ENCODE measurements at places on chromosomes 4 and X. TPM values are rescaled to one million over a fixed set of nuclear protein-coding genes. Genes with fewer than 3 reads are reported as not detected.

DNA sequence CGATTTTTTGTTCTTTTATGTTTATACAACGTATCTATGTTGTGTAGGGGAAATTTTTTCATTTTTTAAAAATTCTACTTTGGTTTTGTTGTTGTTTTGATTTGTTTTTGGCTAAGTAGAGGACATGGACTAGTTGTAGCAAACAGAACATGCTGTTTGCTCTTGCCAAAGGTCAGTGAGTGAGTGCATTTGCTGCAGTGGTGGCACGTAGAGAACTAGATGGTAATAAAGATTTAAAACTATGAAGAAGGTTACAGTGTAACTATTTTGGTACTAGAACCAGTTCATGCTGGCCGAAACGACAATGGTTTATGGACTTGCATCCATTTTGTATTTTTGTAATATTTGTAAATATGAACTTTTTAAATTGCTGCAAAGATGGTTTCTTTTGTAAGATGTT, 1.9 kb upstream of the SCML1 start:
- H3K4me3 ChIP-seq: no peak overlapping the region
- DNase-seq: no peak
- no peaks in the 10 kb centered on the region for H3K27me3 ChIP-seq
- H3K36me3 ChIP-seq: no peaks in the 10 kb centered on the region

DNA sequence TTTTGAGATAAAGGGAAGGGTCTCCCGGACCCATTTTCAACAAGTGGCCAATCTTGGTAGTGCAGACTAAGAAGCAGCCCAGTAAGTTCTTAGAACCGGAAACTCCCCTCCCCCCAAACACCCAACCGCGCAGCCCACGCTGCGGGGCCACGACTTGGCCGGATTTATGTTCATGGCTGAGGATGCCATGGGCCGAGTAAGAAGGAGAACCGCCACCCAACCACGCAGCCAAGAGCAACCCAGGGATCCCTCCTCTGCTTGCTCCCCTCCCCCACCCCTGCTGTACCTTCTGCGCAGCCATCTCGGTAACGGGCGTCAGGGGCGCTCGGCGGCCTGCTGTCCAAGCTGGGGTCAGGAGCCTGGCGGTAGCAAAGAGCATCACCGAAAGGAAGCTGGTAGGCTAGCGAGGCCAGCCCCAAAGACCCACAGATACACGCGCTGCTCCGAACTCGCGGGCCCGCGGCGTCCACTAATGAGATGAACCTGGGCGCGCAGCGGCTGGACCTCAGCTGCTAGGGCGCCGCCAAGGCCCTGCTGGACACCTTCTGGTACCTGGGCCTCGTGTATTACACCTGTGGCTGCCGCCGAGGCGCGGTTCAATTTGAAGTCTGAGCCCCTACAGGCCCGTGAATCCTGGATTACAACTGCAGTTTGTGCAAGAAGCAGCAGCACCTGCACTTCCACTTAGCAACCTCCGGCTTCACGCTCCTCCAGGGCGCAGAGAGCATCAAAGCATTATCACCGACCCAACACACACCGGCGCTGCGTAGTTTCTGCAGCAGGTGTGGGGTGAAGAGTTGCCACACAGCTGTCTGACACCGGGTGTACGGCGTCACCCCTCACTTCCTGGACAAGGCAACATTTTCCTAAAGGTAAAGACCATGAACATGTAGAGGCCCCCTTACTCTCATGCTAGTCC, 63.4 kb downstream of the NUDT10 start:
- no peak for DNase-seq
- H3K4me1 ChIP-seq: no peaks in the 10 kb centered on the region
- no peak overlapping the region for H3K27ac ChIP-seq
- no peak overlapping the region for H3K4me3 ChIP-seq
- H3K27me3 ChIP-seq: peaks cover 6% of the 10 kb centered on the region

DNA sequence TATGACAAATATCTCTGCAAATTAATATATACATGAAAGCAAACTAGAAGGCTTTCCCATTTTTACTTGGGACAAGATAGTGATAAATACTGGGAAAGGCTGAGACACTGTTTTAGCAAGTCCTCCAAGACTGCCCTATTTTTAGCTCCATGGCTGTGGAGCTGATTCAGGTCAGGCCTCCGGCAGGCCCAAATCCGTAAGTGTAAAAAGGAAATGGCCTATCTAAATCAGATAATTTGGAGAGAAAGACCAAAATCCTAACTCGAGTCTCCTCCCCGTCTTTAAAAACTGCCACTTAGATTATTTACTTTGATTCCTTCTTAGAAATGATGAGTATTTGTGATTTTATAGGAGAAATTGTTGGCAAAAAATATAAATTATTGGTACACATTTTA, 2.9 kb downstream of the OTUD4 start:
- no peaks in the 10 kb centered on the region for H3K27me3 ChIP-seq
- H3K27ac ChIP-seq: peak overlapping the region; percentile 15
- H3K36me3 ChIP-seq: peaks cover 15% of the 10 kb centered on the region
- peak; percentile 13 for DNase-seq
- peaks cover 21% of the 10 kb centered on the region for H3K4me1 ChIP-seq

GRCh38 chr4:164221631-164222030, 532.3 kb upstream of the SMIM31 start:
- peak; percentile 66 for DNase-seq
- H3K4me3 ChIP-seq: no peak overlapping the region
- H3K27ac ChIP-seq: no peak overlapping the region
- H3K27me3 ChIP-seq: no peaks in the 10 kb centered on the region
- no peaks in the 10 kb centered on the region for H3K36me3 ChIP-seq

The DNAAF6 gene
- total RNA-seq: not detected

Measured in PC-3 (cell line).